Mesenchymal stem cell (in vitro differentiated cells and primary cell): ENCODE measurements at places on chromosomes 4 and X.

- no peak for DNase-seq
Observed at GRCh38 chrX:43405191-43405590, 250.9 kb upstream of the MAOA start.

- no peak for DNase-seq
Observed at GRCh38 chr4:48490680-48491513, 845 bp downstream of the ZAR1 start.

DNA sequence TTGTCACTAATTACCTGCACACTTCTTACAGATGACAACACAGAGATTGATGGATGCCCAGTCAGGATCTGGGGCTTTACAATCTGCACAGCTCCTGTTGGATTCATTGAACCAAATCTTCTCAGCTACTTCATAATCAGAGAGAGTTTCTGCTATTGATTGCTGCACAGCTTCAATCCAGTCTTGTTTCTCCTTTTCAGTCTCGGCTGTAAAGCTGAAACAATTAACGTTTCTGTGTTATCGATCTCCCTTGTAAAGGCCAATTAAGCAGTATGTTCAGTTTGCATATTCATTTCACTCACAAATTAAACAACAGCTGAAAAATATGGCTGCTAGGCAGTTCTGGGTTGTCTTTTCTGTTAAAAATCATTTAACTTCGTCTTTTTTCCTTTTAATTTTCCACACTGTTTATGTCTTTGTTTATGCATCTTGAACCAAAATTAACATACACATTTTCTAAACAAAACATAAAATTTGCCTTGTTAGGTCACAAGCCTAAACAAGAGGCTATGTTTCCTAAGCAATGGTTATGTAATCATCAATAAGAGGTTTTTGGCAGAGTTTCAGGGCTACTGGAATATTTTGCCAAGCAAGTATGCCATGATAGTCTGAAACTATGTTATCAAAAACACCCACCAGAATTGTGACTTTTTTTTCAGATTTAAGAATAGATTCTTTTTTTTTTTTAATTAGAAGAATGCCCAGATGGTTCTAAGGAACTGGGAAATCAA lies 79.2 kb downstream of the ARAP2 start:
- DNase-seq: peak; percentile 7

- no peak for DNase-seq
Observed at GRCh38 chr4:73442275-73442674, 6.3 kb downstream of the AFP start.

GRCh38 chr4:188002751-188003150 lies 7.2 kb downstream of the ZFP42 start:
- no peak for DNase-seq

DNA sequence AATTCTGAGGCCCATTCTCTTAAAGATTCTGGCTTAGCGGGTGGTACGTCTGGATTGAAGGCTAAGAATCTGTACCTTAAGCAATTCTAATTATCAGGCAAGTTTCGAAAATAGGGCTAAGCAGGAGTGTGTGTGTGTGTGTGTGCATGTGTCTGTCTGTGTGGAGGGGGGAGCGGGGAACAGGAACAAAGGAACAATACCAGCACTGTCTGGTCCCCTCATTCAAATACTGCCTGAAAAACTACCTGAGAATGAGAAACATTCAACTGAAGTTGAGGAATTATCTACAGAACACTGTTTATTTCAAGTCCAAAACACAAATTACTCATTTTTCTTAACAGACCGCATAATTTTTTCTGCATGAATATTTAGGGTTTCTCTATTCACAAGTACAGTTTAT lies 18.6 kb downstream of the PGRMC2 start:
- no peak for DNase-seq

DNA sequence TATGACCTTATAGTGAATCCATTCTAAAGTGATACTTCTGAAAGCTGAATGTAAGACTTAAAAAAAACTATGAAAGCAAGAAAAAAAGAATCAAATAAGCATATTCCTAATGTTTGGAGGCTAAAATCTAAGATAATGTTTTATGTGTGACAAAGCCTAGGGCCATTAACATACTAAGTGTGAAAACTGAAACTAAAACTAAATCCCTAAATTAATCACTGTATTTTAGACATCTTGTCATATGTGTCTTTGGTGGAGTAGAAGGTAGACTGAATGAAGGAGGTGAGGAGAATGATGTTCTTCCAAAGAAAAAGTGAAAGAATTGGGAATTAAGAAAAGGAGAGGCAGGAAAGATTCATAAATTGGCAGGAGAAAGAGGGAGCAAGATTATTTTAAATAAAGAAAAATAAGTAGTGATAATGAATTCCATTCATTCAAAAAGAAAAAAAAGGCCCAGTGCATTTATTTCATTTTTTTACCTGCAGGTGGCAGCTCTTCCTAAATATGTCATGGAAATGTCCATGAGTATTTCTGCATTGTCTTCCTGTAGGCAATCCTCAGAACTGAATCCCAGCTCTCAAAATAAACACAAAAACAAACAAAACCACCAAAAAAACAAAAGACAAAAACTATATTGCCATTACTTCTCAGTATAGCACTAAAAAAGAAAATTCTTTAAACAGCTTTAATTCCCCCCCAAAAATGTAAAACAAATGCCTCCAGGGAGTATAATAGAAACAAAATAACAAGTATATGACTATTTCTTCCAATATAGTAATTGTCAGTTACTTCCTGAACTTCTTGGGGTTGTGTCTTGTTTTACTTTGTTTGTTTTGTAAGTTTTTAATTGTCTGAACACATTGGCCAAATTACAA lies 17.0 kb upstream of the AP1AR start:
- peak; percentile 41 for DNase-seq

DNA sequence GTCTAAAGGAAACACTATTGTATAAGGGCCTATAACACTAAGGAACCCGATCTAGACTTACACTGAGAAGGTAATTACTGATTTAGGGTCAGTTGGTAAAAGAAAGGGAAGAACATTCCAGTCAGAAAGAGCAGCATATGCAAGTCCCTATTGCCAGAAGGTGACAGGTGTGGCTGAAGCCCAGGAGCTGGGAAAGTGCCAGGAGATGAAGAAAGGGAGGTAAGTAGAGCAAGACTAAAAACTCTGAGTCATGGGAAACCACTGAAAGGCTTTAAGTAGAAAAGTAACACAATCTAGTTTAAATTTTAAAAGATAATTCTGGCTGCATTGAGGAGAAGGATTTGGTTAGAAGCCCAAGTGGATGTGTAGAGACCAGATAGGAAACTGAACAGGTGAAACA lies 77.7 kb upstream of the INTU start:
- no peak for DNase-seq

- peak; percentile 86 for DNase-seq
Observed at GRCh38 chr4:53321151-53321983, 44.5 kb downstream of the SCFD2 start.

DNA sequence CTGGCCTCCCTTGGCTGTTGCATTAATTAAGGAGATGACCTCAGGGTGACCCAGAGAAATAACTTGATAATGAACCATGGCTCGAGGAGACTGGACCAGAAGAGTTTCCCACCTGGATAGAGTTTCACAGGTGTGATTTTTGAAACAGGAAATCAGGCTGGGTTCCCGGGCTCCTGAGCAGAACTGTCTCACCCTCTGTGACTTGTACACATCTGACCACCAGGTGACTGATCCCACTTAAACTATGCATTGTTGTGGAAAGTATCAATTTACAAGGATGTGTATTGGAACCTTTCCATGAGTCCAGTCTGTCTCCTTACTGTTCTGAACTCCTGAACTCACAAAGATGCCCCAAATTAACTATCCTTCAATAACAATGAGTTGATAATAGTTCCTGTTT lies 220.3 kb downstream of the PTTG2 start:
- no peak for DNase-seq

DNA sequence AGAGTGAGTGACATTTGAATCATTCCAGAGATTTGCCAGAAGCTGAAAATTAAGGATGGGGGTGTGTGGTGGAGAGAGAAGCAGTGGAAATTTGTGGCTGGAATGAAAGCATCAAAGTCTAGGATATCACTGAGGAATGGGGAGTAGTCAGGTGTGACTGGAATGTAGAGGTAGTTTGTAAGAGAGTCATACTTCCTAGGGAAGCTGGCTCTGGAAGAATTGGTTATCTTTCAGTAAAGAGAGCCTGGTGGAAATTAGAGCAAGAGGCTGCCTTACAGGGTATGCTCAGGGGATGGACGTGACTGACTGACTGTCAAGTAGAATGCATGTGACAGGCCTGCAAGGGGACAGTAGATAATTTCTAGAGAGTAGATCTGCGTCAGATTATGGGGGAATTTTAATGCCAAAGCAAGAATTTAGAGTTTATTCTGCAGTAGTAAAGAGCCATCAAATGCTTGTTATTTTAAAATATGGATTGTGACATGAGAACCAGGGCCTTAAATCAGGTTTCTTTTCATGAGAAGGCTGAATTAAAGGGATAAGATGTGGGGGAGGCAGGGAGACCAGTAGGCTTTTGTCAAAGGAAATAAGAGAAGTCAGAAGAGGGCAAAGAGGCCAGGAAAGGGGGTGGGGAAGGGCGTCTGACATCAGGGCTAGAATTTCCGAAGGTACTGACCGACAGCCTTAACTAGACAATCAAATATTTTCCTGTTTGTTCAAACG lies 109.9 kb downstream of the AFF1 start:
- no peak for DNase-seq

- no peak for DNase-seq
Observed at GRCh38 chr4:16685536-16685935, 212.9 kb downstream of the LDB2 start.

DNA sequence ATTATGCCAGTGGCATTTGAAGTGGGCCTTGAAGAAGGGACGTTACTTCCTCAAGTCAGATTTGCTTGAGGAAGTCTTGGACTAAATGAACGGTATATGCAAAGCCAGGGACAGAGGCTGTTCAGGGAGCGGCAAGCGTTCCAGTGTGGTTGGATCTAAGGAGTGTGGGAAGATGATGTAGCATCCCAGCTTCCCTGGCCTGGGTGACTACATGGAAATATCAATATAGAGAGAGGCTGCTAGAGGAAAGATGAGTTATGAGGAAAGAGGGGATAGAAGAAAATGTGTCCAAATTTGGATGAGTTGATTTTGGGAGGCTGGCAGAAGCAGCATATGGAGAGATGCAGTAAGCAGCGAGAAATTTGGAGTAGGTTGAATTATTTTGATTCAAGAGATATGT lies 432.5 kb upstream of the TENM3 start:
- DNase-seq: no peak

DNA sequence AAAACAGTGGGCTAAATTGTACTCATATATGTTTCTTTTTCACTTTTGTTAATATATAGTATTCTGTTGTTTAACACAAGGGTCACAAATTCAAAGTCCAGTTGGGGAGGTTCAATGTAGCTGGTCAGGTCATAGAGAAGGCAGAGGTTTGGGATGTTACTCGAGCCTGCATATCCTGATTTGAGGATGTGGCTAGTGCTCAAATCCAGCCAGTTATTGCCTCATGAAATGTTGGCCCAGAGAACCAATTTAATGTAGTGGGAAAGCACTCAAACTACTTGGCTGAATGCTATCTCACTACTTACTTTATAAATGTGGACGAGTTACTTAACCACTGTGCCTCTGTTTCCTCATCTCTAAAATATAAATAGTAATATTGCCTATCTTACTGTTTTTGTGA lies 12.5 kb downstream of the USO1 start:
- no peak for DNase-seq

- DNase-seq: no peak
Observed at GRCh38 chr4:98963538-98964433, 31.7 kb upstream of the METAP1 start.

DNA sequence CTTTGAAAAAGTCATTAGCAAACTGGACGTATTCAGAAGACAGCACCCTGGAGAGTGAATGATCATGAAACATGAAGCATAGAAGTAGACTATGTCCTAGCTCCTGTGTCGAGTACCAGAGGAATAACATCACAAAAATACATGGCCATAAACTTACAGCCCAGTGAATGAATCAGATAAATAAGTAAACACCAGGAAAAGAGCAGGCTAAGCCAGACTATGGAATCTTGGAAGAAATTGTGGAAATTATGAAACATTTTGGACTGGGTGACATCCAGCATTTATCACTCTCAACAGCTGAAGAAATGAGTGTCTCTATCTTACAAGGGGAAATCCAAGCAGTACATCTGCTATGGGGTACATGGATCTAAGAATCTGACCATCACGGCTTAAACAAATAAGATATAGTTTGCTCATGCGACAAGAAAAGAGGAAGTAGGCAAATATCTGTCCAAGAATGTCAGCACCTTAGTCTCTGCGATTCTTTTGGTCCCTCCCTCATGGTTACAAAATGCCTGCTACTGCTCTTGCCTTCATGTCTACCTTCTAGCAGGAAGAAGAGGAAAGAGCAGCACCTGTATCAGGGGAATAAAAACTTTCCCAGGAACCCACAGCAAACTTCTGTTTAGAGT lies 481.5 kb downstream of the BCOR start:
- no peak for DNase-seq

DNA sequence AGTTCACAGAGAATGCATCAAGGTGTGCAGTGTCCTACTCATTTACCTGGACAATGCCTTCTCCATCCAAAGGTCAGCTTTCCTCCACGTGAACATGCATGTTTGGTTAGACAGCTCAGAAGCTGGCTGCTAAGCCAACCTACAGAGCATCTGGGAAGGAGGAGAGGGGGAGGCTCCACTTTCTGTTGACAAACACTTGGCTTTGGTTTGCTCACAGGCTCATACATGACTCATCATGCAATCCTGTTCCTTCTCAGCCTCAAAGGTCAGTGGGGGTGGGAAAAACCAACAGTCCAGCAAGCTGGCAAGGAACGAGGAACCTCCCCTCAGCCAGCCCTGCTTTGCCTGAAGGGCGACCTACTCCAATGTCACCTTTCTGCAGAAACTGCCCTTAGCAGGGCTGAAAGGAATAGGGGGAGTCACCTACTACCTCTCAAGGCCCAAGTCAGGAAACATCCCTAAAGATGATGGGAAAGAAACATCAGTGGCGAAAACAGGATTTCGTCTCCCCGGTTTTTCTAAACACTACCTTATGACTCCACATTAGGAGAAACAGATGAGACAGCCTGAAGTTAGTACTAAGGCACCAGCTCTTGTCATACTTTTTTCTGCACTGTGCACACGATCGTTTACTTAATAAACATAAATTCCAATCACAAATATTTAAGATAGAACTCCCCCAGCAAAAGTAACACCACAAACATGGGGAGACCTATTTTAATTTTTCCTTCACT lies 37.9 kb downstream of the RELL1 start:
- peak; percentile 97 for DNase-seq

DNA sequence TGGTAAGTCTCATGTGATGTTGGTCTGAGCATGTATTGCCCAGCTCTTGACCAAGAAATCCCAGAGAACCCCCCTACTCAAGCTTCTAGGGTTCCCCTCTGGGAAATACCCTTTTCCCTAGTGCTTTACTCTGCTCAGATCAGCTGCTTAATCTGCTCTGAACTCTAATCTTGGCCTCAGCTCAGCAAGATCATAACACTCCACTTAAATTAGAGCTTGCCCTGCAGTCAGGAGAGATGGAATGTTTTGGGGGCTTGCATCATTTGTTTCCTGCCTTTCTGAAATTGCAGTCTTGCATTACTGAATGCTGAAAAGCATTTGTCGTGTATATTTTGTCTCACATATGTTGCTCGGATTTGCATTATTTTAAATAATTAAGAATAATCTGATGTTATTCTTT lies 1153.6 kb downstream of the FSTL5 start:
- no peak for DNase-seq

GRCh38 chr4:16608611-16609125 lies 289.8 kb downstream of the LDB2 start:
- no peak for DNase-seq
